GM13977 (cell line): ENCODE measurements at places on chromosomes 3 and 15.
A peak's percentile ranks its signal among the peaks of the same experiment; 100 is the strongest.

DNA sequence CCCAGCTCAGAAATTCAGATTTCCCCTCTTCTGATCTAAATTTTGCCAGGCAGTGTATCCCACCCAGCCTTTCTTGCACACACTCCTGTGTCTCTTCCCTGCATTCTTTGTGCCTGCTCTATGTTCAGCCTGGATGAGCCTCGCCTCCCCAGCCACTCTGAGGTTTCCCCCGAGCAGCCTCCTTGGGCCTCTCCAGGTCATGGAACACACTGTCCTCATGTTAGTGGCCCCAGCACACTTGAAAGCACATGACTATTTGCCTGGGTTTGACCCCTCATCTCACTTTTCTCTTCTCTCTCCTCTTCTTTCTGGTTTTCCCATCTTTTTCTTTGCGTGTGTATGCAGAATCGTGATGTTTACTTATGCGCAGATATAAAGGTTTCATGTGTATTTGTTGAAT, 3.1 kb downstream of the THSD4 start:
- DNase-seq = no peak

- no peak for DNase-seq
Measured at GRCh38 chr3:30407651-30408050, 198.8 kb upstream of the TGFBR2 start.

GRCh38 chr3:29324180-29324651, 43.3 kb downstream of the RBMS3 start:
- DNase-seq = peak; percentile 25

- no peak for DNase-seq
Measured at GRCh38 chr15:101059381-101060341, 140.5 kb downstream of the LRRK1 start.

GRCh38 chr3:180530276-180530675, 71.7 kb upstream of the TTC14 start:
- no peak for DNase-seq

DNA sequence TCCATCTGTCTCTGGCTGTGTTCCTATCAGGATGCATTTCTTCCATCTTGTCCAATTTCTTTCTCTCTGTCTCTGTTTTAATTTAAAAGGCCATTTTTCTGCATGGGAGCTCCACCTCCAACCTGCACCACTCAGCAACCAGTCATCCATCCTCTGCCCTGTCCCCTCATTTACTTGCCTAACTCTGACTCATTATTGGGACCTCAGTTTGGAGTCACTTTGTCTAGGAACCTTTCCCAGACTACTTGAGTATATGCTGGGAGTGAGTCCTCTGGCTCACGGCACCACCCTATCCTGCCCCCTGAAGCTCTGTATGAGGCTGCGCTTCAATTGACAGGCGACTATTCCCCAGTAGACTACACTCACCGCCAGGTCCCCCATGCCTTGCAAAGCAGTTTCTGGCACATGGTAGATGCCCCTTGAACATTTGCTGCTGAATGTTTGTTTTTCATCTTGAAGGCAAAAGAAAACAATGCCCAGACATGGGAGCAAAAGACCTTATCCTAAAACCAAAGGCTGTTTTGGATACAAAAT, 513.3 kb upstream of the CFAP20DC start:
- DNase-seq = no peak

DNA sequence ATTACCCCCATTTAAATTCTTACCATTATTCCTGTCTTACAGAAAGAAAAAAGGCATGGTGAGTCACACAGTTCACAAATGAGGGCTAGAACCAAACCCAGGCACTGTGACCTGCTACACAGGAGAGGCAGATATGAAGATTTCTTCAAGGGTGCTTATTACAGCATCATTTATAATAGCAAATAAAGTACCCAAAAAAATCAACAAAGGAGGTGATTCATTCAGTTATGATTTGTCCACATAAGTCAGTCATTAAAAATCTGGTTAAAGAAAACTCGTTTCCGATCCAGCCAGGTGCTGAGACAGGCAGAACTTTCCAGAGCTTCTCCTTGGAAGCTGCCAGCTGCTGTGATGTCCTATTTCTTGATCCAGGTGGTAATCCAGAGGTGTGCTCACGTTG, 7.5 kb upstream of the LOXL1 start:
- DNase-seq = no peak

- no peak for DNase-seq
Measured at GRCh38 chr3:134696155-134696554, 45.3 kb upstream of the KY start.

- DNase-seq = no peak
Measured at GRCh38 chr15:63948971-63949370, 97.3 kb downstream of the DAPK2 start.
